ENCODE measurements at places on chromosomes 11 and 22. TPM values are rescaled to one million over a fixed set of nuclear protein-coding genes. Genes with fewer than 3 reads are reported as not detected.

MS4A6E gene
- total RNA-seq: not detected

DNA sequence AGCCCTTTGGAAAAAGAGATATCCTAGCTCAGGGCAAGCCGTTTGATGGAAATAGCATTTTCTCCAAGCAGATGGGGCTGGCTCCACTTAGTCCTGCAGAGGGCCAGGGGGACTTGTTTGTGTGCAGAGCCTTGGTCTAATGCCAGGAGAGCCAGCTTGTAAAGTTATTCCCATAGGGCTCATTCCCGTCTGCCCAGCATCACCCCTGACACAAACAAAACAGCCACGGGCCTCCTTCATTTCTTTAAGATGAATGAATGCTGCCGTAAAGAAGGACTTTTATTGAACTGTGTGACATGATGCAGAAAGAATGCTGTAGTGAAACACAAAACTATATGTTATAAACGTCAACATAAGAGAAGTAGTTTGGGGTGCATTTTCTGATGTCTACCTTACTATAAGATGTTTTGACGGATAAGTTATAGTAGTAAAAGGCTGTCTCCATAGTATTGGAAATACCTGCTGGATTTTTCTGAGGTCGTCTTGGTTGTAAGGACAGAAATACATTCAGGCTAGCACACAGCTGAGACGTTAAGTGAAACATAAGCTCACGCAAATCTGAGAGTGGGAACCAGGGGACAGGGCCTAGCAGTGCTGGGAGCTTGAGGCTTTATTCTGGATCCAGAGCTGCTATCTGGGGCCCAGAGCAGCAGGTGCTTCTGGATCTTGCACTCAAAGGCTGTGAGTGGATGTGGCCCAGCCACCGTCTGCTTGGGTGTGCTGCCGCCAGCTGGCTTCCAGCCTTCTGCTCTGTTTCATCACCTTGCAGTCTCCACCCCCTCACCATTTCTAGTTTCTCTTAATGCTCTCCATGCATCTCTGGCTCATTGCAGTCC is 53.3 kb downstream of the NCAM1 start:
- DNase-seq: no peak

OR52E2 gene
- not detected for total RNA-seq

DNA sequence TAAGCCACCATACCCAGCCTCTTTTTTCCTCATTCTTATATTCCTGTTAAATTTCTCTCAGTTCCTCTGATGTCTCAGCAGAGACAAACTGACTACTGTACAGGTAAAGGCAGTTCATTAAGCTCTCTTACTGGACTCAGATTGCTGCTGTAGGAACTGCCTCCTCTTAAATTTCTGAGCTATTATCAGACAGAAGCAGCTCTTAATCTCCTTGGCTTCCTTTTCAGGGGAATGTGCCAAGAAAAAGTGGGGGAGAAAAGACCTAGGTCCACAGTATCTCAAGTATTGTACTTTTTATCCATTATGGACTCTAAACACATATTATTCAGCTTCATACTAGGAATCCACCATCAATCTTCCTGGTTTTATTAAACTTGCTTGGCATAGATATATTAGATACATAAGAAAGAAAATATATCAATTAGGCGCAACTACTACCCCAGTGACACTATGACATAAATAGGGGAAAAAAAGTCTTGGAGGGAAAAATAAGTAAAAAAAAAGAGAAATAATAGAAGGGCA is 26.1 kb downstream of the MRTFA start:
- no peak for DNase-seq

CLCF1 gene
- total RNA-seq: 3.0 TPM

GRCh38 chr11:129268371-129268770 is 76.2 kb upstream of the ARHGAP32 start:
- no peak for DNase-seq

PIWIL4 gene
- total RNA-seq: 1.3 TPM

- DNase-seq: no peak
Observed at GRCh38 chr11:1543606-1544263, 28.3 kb downstream of the DUSP8 start.

DNA sequence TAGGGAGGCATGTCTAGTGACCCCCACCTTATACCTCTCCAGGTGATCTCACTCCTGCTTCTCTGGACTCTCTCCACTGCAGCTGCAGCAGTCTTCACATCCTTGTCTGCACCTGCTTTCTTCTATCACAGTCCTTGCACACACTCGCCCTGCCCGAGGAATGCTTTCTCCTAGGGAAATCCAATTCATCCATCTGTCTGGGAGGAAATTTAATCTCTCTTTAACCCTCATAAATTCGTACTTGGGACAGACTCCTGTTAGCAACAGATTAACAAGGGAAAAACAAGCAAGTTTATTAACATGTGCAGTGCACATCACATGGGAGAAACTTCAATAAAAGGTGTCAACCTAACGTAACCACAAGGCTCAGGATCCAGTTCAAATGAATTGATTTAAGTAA is 11.3 kb upstream of the RCN1 start:
- DNase-seq: no peak

HTR3B gene
- not detected for total RNA-seq

MMP12 gene
- total RNA-seq: not detected

DNA sequence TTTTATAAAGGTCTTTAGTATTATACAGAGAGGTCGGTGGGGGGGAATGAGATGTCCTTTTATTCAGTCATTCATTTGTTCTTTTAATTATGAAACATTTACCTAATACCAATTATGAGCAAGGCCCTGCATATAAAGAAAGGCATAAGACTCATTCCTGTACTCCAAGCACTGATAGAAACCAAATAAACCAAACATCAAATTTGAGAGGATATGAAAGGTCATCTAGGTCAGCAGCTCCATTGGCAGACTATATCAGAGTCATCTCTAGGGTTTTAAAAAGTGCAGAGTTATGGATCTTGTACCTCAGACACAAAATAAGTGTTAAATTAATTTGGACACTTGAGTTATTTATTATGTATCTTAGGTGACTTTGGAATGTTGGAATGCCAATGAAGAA is 71.5 kb downstream of the CASP12 start:
- DNase-seq: no peak

- DNase-seq: no peak
Observed at GRCh38 chr11:85705800-85706199, 19.8 kb upstream of the CCDC89 start.

ALDH3B2 gene
- total RNA-seq: not detected

Data from CD4-positive, CD25-positive, alpha-beta regulatory T cell (primary cell).